ENCODE measurements at places on chromosomes 4 and X. TPM values are rescaled to one million over a fixed set of nuclear protein-coding genes. Genes with fewer than 3 reads are reported as not detected.

Gene PRR32
- not detected for total RNA-seq

Gene CAPN6
- total RNA-seq = 0.39 TPM

Gene SPANXA1
- total RNA-seq = not detected

Gene FAM236A
- not detected for total RNA-seq

DNA sequence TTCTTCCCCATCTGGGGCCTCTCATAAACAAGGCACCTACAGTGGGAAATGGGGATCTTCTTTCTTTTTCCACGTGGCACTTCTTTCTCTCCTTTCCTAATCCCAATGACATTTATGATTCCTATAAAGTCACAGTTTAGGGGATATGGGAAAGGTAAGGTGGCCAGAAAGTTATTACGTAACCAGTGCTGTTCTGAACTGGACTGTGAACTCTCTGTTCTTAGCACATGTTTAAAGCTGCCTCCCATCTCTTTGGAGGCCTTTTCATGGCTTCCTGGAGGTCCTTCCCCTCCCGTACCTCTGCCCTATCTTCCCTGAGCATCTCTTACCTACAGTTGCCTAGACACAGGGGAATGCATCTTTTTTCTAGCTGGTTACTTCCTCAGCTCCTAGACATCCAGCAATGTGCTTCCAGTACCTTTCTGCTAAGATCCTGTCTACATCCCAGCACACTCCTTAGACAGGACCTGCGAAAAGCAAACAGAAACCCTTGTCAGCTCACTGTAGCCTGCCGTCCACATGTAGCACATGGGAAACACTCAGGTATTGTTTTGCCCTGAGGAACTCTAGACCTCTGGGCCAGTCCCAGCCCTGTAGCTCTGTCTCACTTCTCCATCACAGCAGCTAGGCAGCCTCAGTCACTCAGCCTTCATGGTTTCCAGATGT is 195.4 kb downstream of the NWD2 start:
- no peak overlapping the region for H3K4me3 ChIP-seq
- no peak for DNase-seq
- H3K27me3 ChIP-seq = no peaks in the 10 kb centered on the region
- H3K4me1 ChIP-seq = no peaks in the 10 kb centered on the region

GRCh38 chr4:101418466-101418865 is 71.1 kb upstream of the PPP3CA start:
- H3K27ac ChIP-seq = no peak overlapping the region
- no peaks in the 10 kb centered on the region for H3K27me3 ChIP-seq
- H3K4me3 ChIP-seq = no peak overlapping the region
- no peaks in the 10 kb centered on the region for H3K4me1 ChIP-seq
- H3K36me3 ChIP-seq = no peaks in the 10 kb centered on the region

DNA sequence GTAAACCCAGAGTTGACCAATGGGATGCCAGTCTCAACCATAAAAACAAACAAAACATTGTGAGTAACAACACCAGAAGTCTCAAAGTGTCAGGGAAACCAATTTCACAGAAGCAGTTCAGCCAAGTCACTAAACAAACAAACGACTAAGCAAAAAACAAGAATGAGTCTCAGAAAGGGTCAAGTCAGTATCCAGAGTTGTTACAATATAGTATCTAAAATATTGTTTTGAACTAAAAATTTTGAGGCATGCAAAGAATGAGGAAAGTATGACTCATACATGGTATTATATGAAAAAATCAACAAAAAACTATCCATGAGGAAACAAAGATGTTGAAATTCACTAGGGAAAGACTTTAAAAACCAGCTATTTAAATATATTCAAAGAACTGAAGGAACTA is 70.6 kb downstream of the AR start:
- no peaks in the 10 kb centered on the region for H3K4me1 ChIP-seq
- H3K36me3 ChIP-seq = no peaks in the 10 kb centered on the region
- no peak for DNase-seq
- H3K27ac ChIP-seq = no peak overlapping the region
- H3K27me3 ChIP-seq = no peaks in the 10 kb centered on the region

DNA sequence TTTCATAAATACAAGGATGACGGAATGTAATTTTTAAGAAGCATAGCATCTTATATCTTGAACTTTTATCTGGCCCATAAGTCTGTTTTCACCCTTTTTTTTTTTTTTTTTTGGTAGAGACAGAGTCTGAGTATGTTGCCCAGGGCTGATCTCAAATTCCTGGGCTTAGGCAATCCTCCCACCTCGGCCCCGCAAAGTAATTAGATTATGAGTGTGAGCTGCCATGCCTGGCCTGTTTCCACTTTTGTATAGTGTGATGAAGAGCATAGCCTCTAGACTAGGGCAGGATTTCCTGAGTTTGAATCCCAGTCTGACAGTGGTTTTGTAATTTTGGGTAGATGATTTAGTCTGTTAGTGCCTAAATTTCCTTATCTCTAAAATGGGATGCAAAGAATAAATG is 11.0 kb downstream of the STIM2 start:
- DNase-seq = peak; percentile 18
- no peak overlapping the region for H3K27ac ChIP-seq
- no peak overlapping the region for H3K4me3 ChIP-seq
- no peaks in the 10 kb centered on the region for H3K36me3 ChIP-seq

DNA sequence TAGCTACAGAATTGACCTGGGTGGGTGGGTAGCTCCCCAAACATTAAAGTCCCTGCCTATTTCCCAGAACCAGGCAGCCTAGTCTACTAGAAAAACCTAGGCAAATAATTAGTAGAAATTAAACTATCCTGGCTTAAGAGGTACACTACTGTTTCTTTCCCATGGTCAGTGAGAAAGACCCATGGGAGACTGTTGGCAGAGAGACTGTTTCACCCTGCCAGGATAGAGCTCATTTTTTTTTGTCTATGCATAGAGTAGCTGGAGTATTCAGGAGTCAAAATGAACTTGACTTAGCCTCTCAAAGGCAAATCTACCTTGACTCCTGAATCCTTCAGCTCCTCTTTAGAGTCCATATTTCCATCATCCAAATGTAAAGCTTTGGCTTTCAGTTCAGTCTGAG is 107.0 kb upstream of the AR start:
- no peaks in the 10 kb centered on the region for H3K36me3 ChIP-seq
- no peaks in the 10 kb centered on the region for H3K4me1 ChIP-seq
- H3K27ac ChIP-seq = no peak overlapping the region
- no peak overlapping the region for H3K4me3 ChIP-seq
- no peak for DNase-seq

DNA sequence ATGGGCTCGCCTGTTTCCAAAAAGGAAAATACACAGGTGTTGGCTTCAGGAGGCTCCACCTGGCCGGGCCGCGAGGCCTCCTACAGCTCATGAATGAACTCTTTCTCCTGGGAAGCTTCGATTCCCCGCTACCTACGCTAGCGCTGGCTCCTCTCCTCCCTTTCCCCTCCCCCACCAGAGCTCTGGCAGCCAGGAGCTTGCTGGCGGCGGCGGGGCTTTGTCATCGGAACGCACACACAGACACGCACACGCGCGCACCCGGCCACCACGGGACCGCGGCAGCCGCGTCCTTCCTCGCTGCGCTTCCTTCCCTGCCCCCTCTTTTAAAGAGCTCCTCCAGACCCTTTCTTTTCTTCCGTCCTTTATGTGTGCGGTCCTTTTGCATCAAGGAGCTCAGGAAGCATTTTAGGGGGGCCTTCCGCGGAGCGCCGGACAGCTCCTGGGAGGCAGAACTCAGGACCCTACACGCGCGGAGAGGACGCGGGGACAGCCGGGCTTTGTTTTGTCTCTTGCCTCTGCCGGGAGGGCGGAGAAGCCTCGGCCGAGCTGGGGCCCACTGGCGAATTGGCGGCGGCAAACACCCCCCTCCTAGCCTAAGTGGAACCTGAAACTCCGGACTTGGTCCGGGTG is 70.2 kb upstream of the BCOR start:
- DNase-seq = peak; percentile 66
- H3K27ac ChIP-seq = no peak overlapping the region
- H3K36me3 ChIP-seq = no peaks in the 10 kb centered on the region
- H3K27me3 ChIP-seq = peaks cover 21% of the 10 kb centered on the region

DNA sequence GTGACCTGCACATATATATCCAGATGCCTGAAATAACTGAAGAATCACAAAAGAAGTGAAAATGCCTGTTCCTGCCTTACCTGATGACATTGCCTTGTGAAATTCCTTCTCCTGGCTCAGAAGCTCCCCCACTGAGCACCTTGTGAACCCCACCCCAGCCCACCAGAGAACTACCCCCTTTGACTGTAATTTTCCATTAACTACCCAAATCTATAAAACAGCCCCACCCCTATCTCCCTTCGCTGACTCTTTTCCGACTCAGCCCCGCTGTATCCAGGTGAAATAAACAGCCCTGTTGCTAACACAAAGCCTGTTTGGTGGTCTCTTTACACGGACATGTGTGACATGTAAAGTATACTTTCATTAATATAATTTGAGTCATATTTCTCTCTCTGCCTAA is 320.3 kb upstream of the TECRL start:
- no peaks in the 10 kb centered on the region for H3K36me3 ChIP-seq
- peaks cover 3% of the 10 kb centered on the region for H3K4me1 ChIP-seq
- no peak overlapping the region for H3K27ac ChIP-seq
- DNase-seq = no peak
- no peaks in the 10 kb centered on the region for H3K27me3 ChIP-seq

DNA sequence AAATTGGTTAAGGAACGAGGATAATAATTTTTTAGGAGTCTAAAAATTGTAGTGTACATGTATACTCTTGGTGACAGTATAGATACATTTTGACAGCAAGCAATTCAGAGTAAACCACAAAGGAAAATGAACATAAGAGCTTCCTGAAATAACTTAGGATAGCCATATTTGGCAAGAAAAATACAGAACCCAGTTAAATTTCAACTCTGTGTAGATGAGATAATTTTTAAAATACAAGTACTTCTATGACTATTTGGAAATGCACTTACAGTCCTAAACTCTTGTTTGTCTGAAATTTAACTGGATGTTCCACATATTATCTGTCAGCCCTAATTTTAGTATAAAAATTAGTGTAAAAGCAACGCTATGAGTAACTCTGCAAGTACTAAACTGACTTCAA is 124.4 kb upstream of the PCDH18 start:
- no peaks in the 10 kb centered on the region for H3K36me3 ChIP-seq
- H3K4me1 ChIP-seq = no peaks in the 10 kb centered on the region
- H3K27ac ChIP-seq = no peak overlapping the region
- H3K4me3 ChIP-seq = no peak overlapping the region
- DNase-seq = no peak

DNA sequence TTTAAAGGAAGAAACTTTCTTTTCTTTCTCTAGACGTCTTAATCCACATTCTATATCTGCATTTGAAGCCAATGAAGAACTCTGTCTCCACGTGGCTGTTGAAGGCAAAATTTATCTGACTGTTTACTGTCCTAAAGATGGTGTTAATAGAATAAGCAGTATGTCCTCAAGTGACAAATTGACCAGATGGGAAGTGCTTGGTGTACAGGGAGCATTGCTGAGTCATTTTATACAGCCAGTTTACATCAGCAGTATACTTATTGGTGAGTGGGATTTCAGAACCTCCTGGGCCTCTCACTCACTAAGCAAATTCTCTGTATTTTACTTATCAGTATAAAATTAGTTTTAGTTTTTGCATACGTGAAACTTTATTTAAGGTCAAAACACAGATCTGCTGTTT is 33.7 kb downstream of the ADAD1 start:
- H3K27ac ChIP-seq = no peak overlapping the region
- peak; percentile 2 for DNase-seq
- no peaks in the 10 kb centered on the region for H3K27me3 ChIP-seq
- no peaks in the 10 kb centered on the region for H3K4me1 ChIP-seq
- H3K36me3 ChIP-seq = no peaks in the 10 kb centered on the region

- DNase-seq = no peak
- H3K36me3 ChIP-seq = no peaks in the 10 kb centered on the region
- H3K4me1 ChIP-seq = no peaks in the 10 kb centered on the region
- H3K27me3 ChIP-seq = no peaks in the 10 kb centered on the region
Measured at GRCh38 chr4:18616720-18617119, 595.2 kb upstream of the LCORL start.

GRCh38 chr4:128358231-128358912 is 70.8 kb upstream of the PGRMC2 start:
- H3K27ac ChIP-seq = peak overlapping the region; percentile 87
- H3K4me1 ChIP-seq = peaks cover 32% of the 10 kb centered on the region
- DNase-seq = peak; percentile 78
- no peaks in the 10 kb centered on the region for H3K27me3 ChIP-seq

DNA sequence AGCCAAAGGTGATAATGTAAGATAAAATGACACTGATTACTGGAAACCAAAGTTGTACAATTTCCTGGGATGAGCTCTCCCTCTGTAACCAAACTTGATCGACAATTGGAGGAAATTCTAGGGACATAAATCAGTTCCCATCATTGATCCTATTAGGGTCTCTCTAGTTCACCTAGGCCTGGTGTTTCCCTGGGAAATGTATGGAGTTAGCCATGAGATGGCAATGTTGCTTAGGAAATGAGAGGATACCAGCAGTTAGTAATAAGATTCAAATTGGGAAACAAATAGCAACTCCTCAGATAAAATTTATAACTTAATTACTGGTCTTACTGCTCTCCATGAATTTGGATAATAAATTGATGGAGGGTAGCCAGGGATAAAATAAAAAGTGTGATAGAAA is 52.2 kb downstream of the SPATA18 start:
- peak; percentile 40 for DNase-seq
- no peaks in the 10 kb centered on the region for H3K36me3 ChIP-seq
- H3K27me3 ChIP-seq = no peaks in the 10 kb centered on the region
- H3K4me1 ChIP-seq = peaks cover 18% of the 10 kb centered on the region
- no peak overlapping the region for H3K27ac ChIP-seq
- no peak overlapping the region for H3K4me3 ChIP-seq

DNA sequence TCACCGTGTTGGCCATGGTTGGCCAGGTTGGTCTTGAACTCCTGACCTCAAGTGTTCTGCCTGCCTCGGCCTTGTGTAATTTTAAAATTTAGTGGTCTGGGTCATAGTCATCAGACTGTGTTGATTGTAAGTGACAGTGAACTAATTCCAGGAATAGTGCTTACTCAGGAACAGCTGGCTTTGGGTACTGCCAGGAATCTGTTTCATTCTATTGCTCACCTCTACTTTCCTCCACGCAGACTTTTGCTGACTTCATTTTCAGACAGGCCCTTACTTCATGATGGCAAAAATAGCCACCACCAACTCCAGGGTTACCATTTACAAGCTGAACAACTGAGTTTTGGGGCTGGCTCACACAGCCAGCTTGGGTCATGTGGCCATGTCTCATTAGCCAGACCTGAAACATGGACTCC is 54.6 kb downstream of the FNIP2 start:
- peaks cover 81% of the 10 kb centered on the region for H3K4me1 ChIP-seq
- DNase-seq = peak; percentile 36
- H3K27me3 ChIP-seq = no peaks in the 10 kb centered on the region
- no peak overlapping the region for H3K4me3 ChIP-seq
- H3K27ac ChIP-seq = peak overlapping the region; percentile 87

DNA sequence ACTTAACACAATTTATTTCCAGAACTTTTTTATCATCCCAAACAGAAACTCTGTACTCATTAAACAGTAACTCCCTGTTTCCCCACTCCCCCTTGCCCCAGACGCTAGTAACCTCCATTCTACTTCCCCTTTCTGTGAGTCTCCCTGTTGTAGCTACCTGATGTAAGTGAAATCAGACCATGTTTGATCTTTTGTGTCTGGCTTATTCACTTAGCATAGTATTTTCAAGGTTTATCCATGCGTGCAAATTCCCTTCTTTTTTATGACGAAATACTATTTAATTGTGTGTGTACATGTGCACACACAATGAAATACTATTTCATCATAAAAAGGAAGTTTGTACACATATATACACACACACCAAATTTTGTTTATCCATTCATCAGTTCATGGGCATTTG is 5.2 kb downstream of the PKD2 start:
- no peaks in the 10 kb centered on the region for H3K36me3 ChIP-seq
- H3K4me1 ChIP-seq = peaks cover 13% of the 10 kb centered on the region
- H3K27ac ChIP-seq = no peak overlapping the region
- H3K4me3 ChIP-seq = no peak overlapping the region

- H3K4me1 ChIP-seq = peaks cover 3% of the 10 kb centered on the region
- no peak for DNase-seq
- no peaks in the 10 kb centered on the region for H3K36me3 ChIP-seq
- no peak overlapping the region for H3K4me3 ChIP-seq
- H3K27ac ChIP-seq = no peak overlapping the region
- no peaks in the 10 kb centered on the region for H3K27me3 ChIP-seq
Measured at GRCh38 chr4:12949719-12950490, 534.2 kb downstream of the RAB28 start.

Data from cardiac muscle cell (in vitro differentiated cells and primary cell).